ENCODE measurements at places on chromosomes 1 and 21.
A peak's percentile ranks its signal among the peaks of the same experiment; 100 is the strongest.

DNA sequence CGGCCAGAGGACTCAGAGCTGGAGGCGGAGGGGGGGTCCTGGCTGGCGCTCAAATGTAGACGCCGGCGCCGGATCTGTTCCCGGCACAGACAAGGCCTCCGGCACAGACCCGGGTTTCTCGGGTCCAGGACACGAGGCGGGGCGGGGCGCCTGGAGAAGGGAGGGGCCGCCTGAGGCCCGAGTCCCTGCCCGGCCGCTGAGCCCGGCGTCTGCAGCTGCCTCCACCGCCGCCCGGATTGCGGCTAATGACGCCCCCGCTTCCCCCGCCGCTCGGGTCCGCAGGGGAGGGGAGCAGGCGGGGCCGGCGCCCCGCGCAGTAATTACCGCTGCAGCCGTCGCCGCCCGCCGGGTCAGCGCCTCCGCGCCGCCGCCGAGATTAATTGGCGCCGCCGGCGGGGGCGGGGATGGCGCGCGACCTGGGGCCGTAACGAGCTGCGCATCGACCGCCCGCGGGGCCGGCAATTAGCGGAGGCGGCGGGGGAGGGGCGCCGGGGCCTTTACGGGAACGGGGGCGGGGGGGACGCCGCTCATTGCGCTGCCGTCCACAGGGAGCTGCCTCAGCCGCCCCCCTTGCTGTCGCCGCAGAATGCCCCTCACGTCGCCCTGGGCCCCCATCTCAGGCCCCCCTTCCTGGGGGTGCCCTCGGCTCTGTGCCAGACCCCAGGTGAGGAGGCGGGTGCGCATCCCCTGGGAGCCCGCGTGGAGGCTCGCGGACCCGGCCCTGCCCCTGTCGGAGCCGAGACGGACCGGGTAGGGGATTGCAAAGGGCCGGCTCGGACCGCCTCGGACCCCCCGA lies 17.3 kb downstream of the NOC2L start:
- DNase-seq, result peak; percentile 78

DNA sequence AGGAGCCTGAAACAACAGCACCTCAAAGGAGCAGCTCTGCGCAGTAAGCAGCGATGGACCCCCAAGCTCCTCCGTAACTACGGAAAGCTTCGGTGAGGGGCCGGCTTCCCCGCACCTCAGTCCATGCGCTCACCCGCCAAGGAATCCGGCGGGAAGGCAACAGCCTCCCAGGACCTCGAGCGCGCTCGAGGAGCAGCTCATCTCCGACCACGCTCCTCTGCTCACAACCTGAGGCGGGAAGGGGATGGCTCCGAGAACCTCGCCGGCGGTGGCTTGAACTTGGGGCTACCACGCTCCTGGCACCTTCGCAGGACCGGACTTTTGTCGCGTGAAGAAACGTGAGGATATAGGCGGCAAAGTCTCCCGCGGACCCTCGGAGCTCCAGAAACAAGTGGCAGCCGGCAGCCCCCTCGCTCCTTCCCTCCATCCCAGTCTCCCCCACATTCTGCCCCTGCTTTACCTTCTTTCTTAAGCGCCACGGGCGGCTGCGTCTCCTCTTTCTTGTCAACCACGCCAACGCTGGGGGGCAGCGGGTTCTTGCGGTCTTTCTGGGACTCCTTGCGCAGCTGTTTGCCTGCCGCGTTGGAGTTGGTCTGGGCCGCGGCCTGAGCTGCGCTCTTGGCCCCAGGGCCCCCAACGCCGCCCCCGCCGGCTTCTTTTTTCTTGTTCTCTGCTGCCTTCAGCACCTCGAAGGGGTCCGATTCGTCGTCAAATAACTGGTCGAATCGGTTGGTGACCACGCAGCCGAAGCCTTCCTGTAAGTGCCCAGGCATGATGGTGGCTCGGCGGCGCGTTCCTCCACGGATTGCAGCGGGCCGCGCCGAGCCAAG lies 459 bp downstream of the SERBP1 start:
- DNase-seq, result peak; percentile 48

- no peak for DNase-seq
Observed at GRCh38 chr1:60757485-60757884, 324.9 kb upstream of the NFIA start.

DNA sequence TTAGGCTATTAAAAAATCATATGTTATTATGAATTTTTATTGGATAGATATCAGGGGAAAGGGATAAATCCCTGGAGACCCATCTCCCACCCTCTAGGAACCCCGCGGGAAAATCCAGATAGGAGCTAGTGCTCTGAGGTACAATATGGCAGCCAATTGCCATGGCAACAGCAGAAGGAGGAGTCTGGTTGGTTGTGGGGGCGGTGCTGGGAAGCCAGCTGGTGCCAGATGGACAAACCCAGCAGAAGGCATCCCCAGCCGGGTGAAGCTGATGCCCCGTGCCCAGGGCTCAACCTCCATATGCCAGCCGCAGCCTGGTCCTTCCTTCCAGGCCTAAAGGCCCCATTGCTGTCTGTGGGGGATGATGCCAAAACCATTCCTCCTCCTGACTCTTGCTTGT lies 38.3 kb downstream of the RHBG start:
- no peak for DNase-seq

DNA sequence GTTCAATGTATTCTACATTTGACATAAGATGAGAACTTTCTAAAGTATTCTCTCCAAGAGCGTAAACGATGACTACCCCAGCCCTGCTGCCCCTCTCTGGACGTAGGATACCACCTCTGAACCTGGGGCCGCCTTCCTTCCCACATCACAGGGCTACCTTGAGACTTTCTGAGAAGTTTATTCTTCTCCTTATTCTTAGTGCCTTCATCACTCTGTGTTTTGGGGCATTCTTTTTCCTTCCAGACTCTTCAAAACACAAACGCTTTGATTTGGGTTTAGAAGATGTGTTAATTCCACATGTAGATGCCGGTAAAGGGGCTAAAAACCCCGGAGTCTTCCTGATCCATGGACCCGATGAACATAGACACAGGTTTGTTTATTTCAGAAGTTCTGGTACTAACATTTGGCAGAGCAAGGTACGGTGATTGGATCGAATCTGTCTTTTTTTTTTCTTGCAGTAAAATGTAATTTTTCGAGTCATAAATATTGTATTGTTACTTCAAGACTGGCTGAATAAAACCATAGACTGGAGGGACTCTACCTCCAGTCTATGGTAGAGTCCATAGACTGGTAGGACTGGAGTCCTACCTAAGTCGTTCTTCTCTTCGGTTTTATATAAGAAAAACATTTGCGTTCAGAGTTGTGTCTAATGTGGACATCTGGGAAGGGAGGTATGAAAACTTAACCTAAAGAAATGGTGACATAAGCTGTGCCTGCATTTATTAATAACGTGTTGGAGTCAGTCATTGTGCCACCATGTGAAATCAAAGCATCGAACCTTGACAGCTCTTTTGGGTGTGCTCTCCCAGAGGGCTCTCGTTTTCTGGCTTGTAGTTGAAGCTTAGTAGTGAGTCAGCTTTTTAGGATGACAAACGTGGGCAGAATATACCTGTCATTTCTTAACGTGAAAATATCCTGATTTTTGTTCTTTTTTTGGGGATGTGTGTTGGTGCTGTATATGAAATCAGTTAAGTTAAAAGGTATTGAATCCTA lies 1.2 kb downstream of the MAN1A2 start:
- peak; percentile 57 for DNase-seq

GRCh38 chr1:12618965-12619791 lies 1.2 kb upstream of the DHRS3 start:
- peak; percentile 90 for DNase-seq

All from ELR (cell line).